ENCODE measurements at places on chromosomes 6 and 20. TPM values are rescaled to one million over a fixed set of nuclear protein-coding genes. Genes with fewer than 3 reads are reported as not detected.

DNA sequence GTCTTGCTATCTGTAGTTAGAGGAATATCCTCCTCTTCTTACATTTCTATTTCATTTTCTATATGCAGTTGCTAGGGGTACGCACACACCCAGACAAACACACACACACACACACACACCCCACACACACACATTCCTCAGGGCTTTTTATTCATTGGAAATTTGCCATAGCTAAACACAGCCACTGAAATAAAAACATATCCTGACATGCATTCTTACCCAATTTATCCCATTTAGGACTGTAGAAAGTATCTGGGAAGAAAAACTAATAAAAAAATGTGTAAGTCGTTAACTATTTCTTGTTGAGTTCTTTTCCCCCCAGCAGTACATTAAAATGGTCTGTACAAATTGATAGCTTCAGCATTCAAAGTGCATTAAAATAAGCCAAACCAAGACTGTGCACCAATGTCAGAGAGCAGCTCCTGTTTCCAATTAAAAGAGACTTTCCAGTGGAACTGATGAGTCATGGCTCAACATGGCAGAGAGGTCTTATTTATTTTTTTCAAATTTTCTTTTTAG is 357.9 kb upstream of the AGPAT4 start:
- peak; percentile 61 for DNase-seq

The ACOT8 gene
- 31.3 TPM for polyA plus RNA-seq

The ZBP1 gene
- not detected for polyA plus RNA-seq

The CYP39A1 gene
- 8.6 TPM for polyA plus RNA-seq

The FAM83D gene
- polyA plus RNA-seq, result 12.0 TPM

The MTFR2 gene
- 3.2 TPM for polyA plus RNA-seq

The RBPJL gene
- polyA plus RNA-seq, result 0.20 TPM

Measured in renal cortex interstitium (tissue), 15 donors.